ENCODE measurements at places on chromosomes 7 and 10.

GRCh38 chr10:78254013-78254412 lies 220.3 kb downstream of the RPS24 start:
- no peak for DNase-seq

DNA sequence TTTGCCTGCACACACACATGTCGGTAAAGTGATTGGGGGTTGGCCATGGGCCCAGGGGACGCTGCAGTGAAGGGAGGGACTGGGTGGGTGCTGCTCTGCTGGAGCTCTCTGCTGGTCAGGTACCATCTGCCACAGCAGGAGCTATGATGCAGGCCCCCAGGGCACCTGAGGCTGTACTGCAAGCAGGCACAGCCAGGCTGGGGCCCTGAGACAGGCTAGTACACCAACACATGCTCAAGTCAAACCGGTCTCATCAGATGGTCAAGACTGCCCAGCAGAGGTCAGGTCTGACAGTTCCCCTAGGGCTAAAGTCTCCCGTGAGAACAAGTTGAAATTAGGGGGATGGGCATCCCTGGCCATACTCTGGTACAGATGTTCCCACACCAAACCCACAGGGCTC lies 118.3 kb upstream of the THSD7A start:
- no peak for DNase-seq

DNA sequence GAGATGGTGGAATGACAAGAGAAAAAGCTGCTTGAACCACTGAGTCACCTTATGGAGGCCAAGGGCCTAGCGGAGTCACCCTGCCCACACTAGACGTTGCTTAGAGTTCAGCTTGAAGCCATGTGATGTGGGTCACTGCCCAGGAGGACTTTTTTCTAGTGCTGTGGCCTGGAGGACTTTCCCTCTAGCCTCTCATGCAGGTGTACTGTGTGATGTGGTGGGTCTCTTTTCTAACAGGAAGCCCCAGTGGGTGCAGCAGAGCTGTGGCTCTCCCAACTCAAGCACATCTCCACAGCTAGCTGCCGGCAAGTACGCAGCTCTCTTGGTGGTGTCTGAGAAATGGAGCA lies 13.6 kb downstream of the POR start:
- no peak for DNase-seq

GRCh38 chr10:50293513-50294313 lies 42.4 kb upstream of the ASAH2 start:
- DNase-seq = no peak

GRCh38 chr7:108253275-108254044 lies 123.3 kb upstream of the LAMB4 start:
- DNase-seq = no peak

Data from activated CD8-positive, alpha-beta memory T cell treated with anti-CD3 and anti-CD28 coated beads for 1 hour (primary cell).